RCC 7860 (cell line): ENCODE measurements at places on chromosomes 2 and 18.

GRCh38 chr18:68817584-68817983, 19.7 kb downstream of the CCDC102B start:
- DNase-seq = no peak

GRCh38 chr18:8322486-8322885, 286.8 kb upstream of the RAB12 start:
- DNase-seq = no peak

- DNase-seq = no peak
Observed at GRCh38 chr2:69740502-69740951, 1.4 kb upstream of the ANXA4 start.

DNA sequence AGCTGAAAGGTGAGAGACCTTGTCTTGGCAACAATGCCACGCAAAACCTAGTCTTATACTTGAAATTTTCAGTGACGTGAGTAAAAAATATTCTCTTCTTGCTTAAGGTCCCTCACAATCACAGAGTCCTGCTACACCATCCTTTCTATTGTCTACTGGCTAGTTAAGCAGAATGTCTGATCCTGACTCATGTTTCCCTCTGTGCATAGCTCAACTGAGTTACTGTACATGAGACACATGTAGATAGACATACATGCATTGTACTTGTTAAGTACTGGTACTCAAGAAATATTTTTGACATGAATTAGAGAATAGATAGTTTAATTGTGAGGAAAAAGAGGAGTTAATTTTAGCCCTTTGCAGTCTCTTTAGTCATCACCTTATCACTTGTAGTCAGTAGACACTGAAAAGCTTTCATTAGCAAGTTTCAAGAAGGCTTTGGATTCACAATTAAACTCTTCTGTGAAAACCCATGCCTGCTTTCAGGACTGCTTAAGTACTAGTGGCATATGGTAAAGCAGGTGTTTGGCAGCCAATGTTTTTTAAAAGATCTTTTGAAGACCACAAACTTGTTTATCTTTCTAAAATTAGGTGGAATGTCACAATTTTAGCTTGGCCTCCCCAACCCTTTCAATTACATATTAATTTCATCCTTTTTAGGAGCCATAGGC, 158.7 kb upstream of the CCDC150 start:
- DNase-seq = no peak

DNA sequence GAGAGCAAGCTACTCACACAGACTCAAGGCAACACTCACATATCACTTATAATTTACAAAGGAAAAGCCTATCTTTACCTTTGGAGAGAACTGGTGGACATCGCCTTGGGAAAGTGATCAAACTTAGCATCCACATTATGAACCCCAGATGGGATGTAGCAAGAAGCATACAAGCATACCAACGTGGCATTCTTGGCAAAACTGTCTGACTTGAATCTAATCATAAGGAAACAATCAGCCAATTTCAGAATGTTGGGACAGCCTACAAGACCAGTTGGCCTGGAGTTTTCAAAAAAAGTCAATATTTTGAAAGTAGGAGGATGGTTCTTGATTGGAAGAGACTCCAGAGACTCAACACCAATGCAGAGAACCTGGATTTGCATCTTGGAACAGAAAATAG, 79.1 kb upstream of the PMAIP1 start:
- no peak for DNase-seq
